ENCODE measurements at places on chromosomes 1 and 21.

DNA sequence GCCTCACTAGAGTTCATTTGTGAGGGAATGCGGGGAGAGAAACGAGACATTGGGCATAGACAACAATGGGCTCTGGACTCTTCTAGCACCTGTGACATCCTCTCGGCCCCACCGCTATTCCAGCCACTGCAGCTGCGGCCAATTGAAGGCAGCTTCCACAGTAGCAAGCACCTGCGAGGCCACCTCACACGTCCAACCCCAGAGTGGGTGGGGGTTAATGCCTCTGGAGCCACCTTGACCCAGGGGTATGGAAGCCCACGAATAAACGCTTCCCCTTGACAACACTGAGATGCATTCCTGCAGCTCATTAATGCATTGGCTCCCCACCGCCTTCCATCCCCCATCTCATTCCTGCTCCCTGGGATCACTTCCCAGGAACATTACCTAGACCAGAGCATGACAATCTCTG is 104.4 kb downstream of the GLIS1 start:
- DNase-seq, result no peak

DNA sequence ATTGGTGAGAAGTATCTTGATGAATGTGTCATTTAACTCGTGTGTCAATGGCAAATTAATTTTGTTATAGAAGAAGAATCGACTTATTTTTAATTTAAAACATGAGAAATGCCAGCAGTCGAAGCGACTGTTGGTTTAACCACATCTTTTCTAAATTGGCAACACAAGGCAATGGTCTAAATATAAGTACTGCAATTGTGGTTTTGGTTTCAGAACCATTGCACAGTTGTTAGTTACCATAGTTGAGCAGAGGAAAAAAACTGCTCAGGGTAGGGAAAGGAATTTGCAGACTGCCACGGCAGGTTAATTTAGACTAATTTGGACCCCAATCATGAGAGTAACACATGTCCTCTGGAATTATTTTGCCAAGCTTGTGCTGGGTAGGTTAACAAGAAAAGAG is 185.6 kb upstream of the RUNX1 start:
- DNase-seq, result no peak

- no peak for DNase-seq
Observed at GRCh38 chr1:201359031-201359872, 18.2 kb downstream of the TNNT2 start.

DNA sequence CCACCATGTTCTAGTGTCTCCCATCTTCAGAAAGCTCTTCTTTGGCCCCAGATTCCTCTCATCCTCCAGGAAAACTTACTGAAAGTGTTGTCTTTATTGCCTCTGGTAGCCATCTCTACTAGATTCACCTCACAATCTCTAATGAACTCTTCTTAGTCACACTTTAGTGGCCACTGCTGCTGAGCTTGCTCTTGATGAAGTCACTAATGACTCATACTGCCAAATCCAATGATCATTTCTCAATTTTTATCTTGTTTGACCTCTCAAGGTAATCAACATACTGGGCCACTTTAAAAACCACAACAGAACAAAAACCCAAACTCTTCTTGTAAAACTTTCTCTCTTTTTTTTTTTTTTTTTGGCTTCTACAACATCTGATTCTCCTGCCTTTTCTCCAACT is 196.4 kb downstream of the LHX8 start:
- DNase-seq, result no peak

- no peak for DNase-seq
Observed at GRCh38 chr1:166827426-166827825, 11.8 kb upstream of the POGK start.

DNA sequence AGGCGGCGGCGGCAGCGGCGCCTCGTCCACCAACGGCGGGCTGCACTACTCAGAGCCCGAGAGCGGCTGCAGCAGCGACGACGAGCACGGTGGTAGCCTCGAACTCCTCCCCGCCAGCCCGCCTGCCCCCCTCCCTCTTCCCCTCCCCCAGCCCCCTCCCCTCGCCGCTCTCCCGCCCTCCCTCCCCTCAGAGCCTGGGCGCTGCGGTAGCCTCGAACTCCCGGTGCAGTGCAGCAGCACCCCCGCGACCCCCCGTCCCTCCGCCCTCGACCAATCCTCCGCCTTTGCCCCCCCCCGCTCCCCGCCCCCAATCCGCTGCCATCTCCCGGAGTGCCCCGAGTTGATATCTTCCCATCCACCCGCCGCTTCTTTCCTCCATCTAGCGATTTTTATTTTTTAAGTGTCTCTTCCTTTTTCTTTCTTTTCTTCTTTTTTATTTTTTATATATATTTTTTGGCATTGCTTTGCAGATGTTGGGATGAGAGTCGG is 516 bp downstream of the RCOR3 start:
- no peak for DNase-seq

- DNase-seq, result no peak
Observed at GRCh38 chr1:212667223-212668139, 32.2 kb downstream of the BATF3 start.

- DNase-seq, result no peak
Observed at GRCh38 chr1:154726896-154727753, 119.1 kb upstream of the ADAR start.

GRCh38 chr1:45863218-45863617 is 59.8 kb downstream of the MAST2 start:
- no peak for DNase-seq

- no peak for DNase-seq
Observed at GRCh38 chr1:190739926-190740325, 262.3 kb upstream of the BRINP3 start.

- DNase-seq, result peak; percentile 88
Observed at GRCh38 chr1:44029911-44030604, 1.2 kb downstream of the SLC6A9 start.

DNA sequence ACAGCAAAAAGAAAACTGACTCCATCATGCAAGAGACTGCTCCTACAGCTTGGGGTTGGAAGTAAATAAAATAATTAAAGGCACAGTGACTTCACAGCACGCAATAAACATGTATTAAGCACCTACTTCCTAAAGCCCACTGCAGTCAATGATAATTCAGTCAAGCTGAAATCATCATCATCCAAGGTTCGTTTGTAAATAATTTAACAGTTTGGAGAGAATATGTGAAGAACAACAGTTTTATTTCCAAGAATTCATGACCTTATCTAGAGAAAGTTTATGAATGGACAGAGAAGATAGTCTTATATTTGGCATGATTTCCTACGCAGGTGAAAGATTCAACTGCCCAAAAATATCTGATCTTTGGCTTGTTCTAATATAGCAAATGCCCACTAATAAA is 86.8 kb downstream of the SMYD3 start:
- no peak for DNase-seq

GRCh38 chr1:12372180-12372579 is 142.3 kb downstream of the VPS13D start:
- DNase-seq, result no peak

- DNase-seq, result no peak
Observed at GRCh38 chr21:36149788-36150711, 6.6 kb upstream of the DOP1B start.

DNA sequence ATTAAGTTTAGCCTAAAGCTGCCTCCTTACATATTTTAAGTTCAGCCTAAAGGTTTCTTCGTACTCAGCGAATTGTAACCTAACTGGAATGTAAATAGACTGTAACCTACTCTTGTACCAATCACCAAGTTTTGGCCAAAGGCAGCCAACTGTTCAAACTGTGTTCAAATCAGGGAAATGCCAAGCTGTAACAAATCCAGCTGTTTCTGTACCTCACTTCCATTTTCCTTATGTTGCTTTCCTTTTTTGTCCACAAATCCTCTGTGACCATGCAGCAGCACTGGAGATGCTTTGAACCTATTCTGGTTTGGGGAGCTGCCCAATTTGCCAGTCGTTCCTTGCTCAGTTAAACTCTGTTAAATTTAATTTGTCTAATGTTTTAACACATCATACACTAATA is 3.2 kb upstream of the APOBEC4 start:
- no peak for DNase-seq

DNA sequence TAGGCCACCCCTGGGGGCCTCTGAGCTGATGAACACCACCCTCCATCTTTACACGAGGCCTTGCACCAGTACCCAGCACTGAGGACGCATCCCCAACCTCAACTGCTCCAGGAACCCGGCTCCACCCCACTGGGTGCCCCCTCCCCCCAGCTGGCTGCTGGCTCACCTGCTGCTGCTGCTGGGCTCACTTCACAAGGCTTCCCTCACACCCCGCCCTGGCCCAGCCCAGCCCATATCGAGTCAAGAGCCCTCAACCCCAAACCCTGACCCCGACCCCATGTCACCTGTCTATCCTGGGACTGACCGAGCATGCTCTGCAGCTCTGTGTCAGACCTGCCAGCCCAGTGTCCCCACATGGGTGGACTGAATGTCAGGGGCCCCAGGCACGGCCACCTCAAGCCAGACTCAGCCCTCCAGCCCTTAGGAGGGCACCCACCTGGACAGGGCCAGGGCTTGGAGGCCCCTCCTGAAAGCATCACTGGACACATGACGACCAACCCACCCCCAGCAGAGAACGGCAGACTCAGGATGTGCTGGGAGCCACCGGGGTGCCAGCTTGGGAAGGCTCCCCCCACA is 21.4 kb downstream of the WNT9A start:
- no peak for DNase-seq

- no peak for DNase-seq
Observed at GRCh38 chr1:40023379-40023944, 17.1 kb upstream of the CAP1 start.

GRCh38 chr1:21818656-21819055 is 6.6 kb downstream of the LDLRAD2 start:
- DNase-seq, result peak; percentile 80

DNA sequence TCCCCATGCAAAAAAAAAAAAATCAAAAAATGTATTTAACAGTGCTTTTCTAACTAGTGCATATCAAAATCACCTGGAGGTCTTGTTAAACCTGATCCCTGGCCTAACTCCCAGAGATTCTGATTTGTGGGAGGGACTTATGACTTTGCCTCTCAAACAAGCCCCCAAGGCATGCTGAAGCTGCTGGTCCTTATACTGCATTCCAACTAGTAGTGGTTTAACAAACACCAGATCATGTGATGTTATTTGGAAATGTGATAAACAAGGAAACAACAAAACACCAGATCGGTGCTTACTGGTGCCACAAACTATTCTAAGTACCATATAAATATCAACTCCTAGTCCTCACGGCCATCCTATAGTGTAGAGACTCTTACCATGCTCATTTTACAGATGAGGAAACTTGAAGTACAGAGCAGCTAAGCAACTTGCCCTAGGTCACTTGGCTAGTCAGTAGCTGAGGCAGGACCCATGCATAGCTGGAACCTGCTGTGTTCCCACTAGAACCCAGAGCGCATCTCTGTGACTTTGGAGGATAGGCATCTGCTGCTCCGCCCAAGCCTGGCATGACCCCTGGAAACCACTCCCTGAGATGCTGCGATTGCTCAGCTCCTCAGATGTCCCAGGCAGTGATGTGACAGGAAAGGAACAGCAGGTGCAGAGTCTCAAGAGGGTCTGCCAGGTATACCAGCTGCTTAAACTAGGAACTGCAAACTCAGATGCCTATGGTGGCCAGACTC is 38.1 kb downstream of the SOX13 start:
- DNase-seq, result no peak

GRCh38 chr1:204882479-204882878 is 11.8 kb downstream of the NFASC start:
- no peak for DNase-seq

DNA sequence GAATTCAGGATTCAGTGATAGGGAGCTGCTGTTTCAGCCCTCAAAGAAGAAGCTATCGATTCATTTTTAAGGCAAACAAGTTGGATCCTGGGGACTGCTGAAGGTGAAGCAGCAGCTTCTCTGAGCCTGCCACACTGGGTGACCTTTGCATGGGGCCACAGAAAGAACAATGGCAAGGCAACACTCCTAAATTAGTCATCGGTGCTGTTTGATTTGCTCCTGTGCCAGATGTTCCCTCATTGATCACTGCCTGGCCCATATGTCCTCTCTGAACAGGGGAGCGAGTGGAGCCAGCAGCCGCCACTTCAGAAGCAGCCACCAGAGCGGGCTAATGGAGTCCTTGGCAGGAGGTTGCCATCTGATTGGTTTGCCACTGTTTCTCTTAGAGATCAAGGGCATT is 391.5 kb downstream of the NTNG1 start:
- no peak for DNase-seq

DNA sequence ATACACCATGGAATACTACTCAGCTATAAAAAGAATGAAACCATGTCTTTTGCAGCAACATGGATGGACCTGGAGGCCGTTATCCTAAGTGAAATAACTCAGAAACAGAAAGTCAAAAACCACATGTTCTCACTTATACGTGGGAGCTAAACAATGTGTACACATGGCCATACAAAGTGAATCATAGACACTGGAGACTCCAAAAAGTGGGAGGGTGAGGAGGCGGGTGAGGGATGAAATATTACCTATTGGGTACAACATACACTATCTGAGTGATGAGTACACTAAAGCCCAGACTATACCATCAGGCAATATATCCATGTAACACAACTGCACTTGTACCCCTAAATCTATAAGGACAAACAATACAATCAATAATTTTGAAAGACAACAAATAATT is 39.5 kb upstream of the FAM20B start:
- DNase-seq, result no peak

DNA sequence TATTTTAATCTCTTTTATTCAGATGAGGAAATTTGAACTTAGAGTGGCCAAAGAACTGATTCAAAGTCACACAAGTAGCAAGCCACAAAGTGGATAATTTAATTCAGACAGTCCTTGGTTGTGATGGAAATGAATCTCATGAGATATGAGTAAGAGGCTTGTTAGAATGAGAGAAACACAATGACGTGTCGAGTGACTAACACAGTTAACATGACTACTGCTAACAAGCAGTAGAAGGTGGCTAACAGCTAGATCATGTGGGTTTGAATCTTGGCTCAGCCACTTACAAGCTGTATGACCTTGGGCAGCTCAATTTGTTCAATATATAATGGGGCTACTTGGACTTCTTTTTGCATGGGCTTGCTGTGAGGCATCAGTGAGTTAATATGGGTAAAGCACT is 104.5 kb upstream of the LMO4 start:
- DNase-seq, result no peak

DNA sequence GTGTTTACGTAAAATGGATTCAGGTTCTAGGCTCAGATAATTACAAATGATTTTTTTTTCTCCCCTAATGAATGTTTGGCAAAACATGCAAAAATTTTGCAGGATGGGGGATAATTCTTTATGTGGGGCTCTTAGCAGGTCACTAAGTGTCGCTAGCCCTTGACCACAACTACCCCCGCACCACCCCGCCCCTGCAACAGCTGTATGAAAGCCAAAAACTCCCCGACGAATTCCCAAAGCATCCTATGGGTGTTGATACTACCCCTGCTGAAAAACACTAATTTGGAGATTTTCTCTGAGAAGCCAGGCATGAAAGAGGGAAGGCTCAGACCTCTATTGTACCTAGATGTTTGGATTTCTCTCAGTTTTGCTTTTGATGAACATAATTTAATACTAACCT is 243.0 kb downstream of the TRABD2B start:
- no peak for DNase-seq

- DNase-seq, result no peak
Observed at GRCh38 chr1:100921110-100921706, 25.3 kb downstream of the SLC30A7 start.

- no peak for DNase-seq
Observed at GRCh38 chr21:46184625-46185555, 631 bp upstream of the SPATC1L start.
